ENCODE measurements at places on chromosomes 1 and 21. TPM values are rescaled to one million over a fixed set of nuclear protein-coding genes. Genes with fewer than 3 reads are reported as not detected.

- no peak overlapping the region for H3K4me3 ChIP-seq
- DNase-seq: no peak
- no peak overlapping the region for H3K27ac ChIP-seq
- peaks cover 10% of the 10 kb centered on the region for H3K27me3 ChIP-seq
Observed at GRCh38 chr1:39733161-39733560, 5.5 kb upstream of the PPIE start.

DNA sequence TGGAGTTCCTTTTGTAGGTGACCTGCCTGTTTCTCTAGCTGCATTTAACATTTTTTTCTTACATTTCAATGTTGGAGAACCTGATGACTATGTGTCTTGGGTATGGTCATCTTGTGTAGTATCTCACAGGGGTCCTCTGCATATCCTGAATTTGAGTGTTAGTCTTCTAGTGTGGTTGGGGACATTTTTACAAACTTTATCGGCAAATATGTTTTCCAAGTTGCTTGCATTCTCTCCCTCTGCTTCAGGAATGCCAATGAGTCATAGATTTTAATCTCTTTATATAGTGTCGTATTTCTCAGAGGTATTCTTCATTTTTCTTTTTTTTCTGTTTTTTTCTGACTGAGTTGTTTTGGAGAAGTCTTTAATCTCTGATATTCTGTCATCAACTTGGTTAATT is 684.0 kb downstream of the NCAM2 start:
- no peaks in the 10 kb centered on the region for H3K4me1 ChIP-seq
- H3K27ac ChIP-seq: no peak overlapping the region
- DNase-seq: no peak
- H3K27me3 ChIP-seq: no peaks in the 10 kb centered on the region

DNA sequence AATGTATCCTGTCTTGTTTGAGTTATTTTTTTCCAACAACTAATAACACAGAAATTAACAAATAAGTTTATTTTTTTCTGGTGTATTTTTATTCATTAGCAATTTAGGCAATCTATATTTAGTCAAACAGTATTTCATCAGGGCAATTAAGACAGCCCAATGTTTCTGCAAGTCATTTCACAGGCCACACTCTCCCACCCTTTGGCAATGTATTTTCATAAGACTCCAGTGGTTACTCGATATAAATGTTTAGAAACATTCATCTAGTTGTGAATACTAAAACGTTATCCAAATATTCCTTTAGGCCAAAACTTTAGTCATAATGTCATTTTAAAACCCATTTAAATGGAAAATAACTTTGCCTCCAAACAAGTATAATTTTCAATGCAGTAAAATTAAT is 142.1 kb downstream of the KCNT2 start:
- H3K27me3 ChIP-seq: no peaks in the 10 kb centered on the region
- H3K4me1 ChIP-seq: peaks cover 3% of the 10 kb centered on the region
- DNase-seq: no peak

DNA sequence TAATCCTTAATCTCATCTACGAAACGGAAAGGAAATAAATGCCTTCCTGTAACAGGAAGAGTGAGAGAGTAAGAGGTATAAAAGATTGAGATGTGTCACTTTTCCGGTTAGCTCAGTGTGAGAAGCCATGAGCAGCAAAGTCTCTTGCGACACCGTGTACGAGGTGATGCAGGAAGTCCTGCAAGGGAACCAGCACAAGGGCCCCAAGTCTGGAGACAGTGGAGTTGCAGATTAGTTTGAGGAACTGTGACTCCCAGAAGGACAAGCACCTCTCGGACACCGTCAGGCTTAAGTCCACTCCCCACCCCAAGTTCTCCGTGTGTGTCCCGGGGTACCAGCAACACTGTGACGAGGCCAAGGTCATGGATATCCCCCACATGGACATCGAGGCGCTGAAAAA is 592.3 kb upstream of the ADGRL2 start:
- H3K27ac ChIP-seq: no peak overlapping the region
- no peak for DNase-seq
- H3K4me1 ChIP-seq: no peaks in the 10 kb centered on the region
- H3K4me3 ChIP-seq: no peak overlapping the region
- no peaks in the 10 kb centered on the region for H3K36me3 ChIP-seq

Gene TFF2
- not detected for total RNA-seq

GRCh38 chr1:15852828-15853302 is 5.4 kb downstream of the SPEN start:
- DNase-seq: no peak
- H3K4me1 ChIP-seq: peaks cover 16% of the 10 kb centered on the region
- no peak overlapping the region for H3K4me3 ChIP-seq
- no peak overlapping the region for H3K27ac ChIP-seq
- H3K36me3 ChIP-seq: no peaks in the 10 kb centered on the region
- no peaks in the 10 kb centered on the region for H3K27me3 ChIP-seq

GRCh38 chr1:9376886-9377333 is 84.2 kb downstream of the SPSB1 start:
- DNase-seq: peak; percentile 84
- H3K4me3 ChIP-seq: no peak overlapping the region
- H3K27me3 ChIP-seq: no peaks in the 10 kb centered on the region
- peak overlapping the region; percentile 71 for H3K27ac ChIP-seq

Gene ZBTB7B
- total RNA-seq: 68.7 TPM

Gene FCGR3A
- total RNA-seq: 41.7 TPM

Gene SELP
- total RNA-seq: 19.4 TPM

Gene SPRR5
- not detected for total RNA-seq

Gene TOMM40L
- 12.1 TPM for total RNA-seq

DNA sequence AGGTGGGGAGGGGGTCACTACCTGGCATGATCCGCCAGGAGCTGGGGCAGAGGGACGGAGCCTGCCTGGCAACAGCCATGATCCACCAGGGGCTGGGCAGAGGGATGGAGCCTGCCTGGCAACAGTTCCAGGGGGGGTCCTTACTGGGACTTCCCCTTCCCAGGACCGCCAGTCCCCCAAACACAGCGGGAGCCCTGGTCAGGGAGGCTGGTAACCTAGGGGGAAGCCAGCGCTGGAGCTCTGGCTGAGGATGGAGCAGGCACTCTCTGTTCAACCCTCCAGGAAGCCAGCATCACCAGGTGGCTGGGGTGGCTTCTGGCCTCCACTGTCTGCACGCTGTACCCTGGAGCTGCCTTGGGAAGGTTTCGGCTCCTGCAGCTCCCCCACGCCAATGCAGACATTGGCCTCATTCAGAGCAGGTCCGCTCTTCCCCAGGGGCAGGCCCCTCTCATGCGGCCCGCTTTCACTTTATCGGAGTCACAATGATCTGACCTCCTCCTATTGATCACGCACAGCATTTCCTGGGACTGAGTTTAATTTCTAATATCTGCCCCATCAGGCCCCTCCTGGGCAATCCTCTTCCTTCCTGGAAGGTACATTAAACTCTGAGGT is 68.4 kb upstream of the ABCG1 start:
- H3K4me3 ChIP-seq: no peak overlapping the region
- peaks cover 6% of the 10 kb centered on the region for H3K4me1 ChIP-seq

Gene MIXL1
- 0.16 TPM for total RNA-seq

DNA sequence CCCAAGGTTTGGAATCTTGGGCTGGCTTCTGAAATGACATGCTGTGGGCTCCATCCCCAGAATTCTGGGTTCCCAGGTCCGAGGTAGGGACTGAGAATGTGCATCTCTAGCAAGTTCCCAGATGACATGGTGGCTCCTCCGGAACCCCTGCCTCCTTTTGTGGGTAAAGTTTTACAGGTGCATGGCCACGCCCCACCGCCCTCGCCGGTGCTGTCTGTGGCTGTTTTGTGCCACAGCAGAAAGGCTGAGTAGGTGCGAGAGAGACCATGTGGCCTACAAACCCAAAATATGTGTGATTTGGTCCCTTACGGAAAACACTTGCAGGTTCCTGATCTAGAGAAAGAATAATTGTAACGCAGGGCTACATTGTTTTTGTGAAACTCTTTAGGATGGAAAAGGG is 30.9 kb downstream of the SKI start:
- H3K4me1 ChIP-seq: peaks cover 13% of the 10 kb centered on the region
- no peak overlapping the region for H3K27ac ChIP-seq
- no peaks in the 10 kb centered on the region for H3K36me3 ChIP-seq
- no peaks in the 10 kb centered on the region for H3K27me3 ChIP-seq
- H3K4me3 ChIP-seq: no peak overlapping the region

Gene CADM3
- total RNA-seq: 25.8 TPM

DNA sequence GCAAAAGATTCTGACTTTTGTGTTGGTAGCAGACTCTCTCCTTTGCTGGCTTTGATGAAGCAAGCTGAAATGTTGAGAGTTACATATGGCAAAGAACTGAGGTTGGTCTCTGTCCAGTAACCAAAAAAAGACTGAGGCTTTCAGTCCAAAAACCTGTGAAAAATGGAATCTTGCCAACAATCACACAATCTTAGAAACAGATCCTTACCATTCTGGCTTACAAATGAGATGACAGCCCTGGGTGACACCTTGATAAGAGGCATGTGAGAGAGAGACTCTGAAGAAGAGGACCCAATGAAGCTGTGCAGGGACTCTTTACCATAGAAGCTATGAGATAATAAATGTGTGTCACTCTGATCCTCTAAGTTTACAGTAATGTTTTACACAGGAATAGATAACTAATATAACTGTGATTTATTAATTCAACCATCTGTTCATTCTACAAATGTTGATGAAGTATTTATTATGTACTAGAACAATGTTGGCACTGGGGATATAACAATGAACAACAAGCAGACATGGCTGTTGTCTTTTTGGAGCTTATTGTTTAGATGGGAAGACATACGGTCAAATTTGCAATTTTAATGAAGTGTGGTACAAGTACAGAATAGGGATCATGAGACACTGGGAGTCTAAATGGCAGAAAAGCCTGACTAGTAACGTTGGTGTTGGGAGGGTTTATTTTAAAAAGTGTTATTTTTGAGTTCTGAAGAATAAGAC is 251.0 kb downstream of the OLFM3 start:
- H3K27ac ChIP-seq: no peak overlapping the region
- no peaks in the 10 kb centered on the region for H3K4me1 ChIP-seq
- H3K27me3 ChIP-seq: no peaks in the 10 kb centered on the region
- no peaks in the 10 kb centered on the region for H3K36me3 ChIP-seq

DNA sequence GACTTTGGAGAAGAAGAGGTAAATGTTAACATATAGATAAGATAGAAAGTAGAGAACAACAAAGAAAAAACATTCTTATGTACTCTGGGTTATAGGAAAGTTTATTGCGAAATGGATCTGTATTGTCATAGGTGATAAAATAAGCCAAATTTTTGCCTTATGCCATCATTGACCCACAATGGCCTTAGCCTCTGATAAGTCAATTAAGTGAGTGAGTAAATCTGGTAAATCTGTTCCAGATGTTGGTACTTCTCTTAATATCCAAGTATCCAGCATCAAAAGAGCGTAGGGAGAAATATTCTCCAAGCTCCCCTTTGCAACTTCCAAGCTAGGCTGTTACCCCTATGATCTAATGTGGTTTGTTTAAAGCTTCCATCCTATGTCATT is 38.3 kb upstream of the CLCA4 start:
- no peak overlapping the region for H3K27ac ChIP-seq
- H3K4me1 ChIP-seq: no peaks in the 10 kb centered on the region
- no peaks in the 10 kb centered on the region for H3K27me3 ChIP-seq
- H3K36me3 ChIP-seq: no peaks in the 10 kb centered on the region

Gene ZNF593OS
- total RNA-seq: not detected

Gene CDK11B
- total RNA-seq: 24.0 TPM

Gene DDX59
- 20.8 TPM for total RNA-seq

DNA sequence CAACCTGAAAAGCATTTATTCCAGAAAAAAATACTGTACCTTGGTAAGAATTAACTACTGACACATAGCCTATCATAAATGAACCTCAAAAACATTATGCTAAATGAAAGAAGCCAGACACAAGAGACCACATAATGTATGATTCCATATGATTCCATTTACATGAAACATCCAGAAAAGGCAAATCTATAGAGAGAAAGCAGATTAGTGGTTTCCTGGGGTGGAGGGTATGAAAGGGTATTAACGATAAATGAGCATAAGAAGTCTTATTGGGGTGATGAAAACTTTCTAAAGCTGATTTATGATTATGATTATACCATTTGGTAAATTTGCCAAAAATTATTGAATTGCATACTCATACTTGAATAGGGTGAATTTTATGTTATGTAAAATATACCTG is 10.3 kb upstream of the COL6A2 start:
- no peaks in the 10 kb centered on the region for H3K4me1 ChIP-seq
- no peak for DNase-seq
- no peaks in the 10 kb centered on the region for H3K27me3 ChIP-seq
- no peak overlapping the region for H3K4me3 ChIP-seq
- H3K36me3 ChIP-seq: no peaks in the 10 kb centered on the region
- no peak overlapping the region for H3K27ac ChIP-seq

- H3K27ac ChIP-seq: no peak overlapping the region
- DNase-seq: no peak
- H3K4me3 ChIP-seq: no peak overlapping the region
- no peaks in the 10 kb centered on the region for H3K4me1 ChIP-seq
- no peaks in the 10 kb centered on the region for H3K27me3 ChIP-seq
- no peaks in the 10 kb centered on the region for H3K36me3 ChIP-seq
Observed at GRCh38 chr1:155650231-155650757, 38.3 kb downstream of the YY1AP1 start.

- no peak overlapping the region for H3K4me3 ChIP-seq
- H3K36me3 ChIP-seq: no peaks in the 10 kb centered on the region
- no peak for DNase-seq
- H3K27me3 ChIP-seq: no peaks in the 10 kb centered on the region
- no peaks in the 10 kb centered on the region for H3K4me1 ChIP-seq
- H3K27ac ChIP-seq: no peak overlapping the region
Observed at GRCh38 chr1:108537976-108538375, 21.9 kb upstream of the EEIG2 start.

GRCh38 chr1:31374511-31375196 is 1.8 kb upstream of the FABP3 start:
- no peak overlapping the region for H3K4me3 ChIP-seq
- H3K27ac ChIP-seq: peak overlapping the region; percentile 89
- no peak for DNase-seq
- peaks cover 35% of the 10 kb centered on the region for H3K4me1 ChIP-seq
- H3K27me3 ChIP-seq: no peaks in the 10 kb centered on the region

DNA sequence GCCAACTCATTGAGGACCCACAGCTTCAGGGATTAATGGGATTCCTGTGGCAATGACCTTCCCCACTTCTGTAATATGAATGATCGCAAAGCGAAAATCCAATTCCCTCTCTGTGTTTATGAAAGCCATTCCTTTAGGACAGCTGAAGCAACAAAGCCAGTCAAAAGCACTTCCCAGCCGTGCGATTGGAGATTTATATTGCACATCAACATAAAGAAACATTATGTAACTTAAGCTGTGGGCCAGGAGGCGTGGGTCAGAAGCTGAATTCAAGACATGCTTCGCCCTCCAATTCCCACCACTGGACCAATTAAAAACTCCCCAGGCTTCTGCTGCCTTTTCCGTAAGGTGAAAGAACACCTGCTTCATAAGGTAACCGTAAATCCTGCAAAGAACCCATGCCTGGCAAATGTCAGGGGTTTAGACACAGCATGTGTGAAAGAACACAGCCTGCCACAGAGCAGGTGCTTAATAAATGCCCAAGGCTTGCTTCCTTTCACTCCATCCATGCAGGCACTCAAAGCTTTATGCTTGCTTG is 138.9 kb upstream of the SOD1 start:
- no peaks in the 10 kb centered on the region for H3K27me3 ChIP-seq
- no peak overlapping the region for H3K4me3 ChIP-seq
- no peaks in the 10 kb centered on the region for H3K36me3 ChIP-seq

All from kidney (tissue), 22 donors.